SW 1271 (cell line): ENCODE measurements at places on chromosomes 1 and 21.

- DNase-seq, result no peak
These were observed 6.5 kb downstream of the MEX3A start for GRCh38 chr1:156075775-156076204.

DNA sequence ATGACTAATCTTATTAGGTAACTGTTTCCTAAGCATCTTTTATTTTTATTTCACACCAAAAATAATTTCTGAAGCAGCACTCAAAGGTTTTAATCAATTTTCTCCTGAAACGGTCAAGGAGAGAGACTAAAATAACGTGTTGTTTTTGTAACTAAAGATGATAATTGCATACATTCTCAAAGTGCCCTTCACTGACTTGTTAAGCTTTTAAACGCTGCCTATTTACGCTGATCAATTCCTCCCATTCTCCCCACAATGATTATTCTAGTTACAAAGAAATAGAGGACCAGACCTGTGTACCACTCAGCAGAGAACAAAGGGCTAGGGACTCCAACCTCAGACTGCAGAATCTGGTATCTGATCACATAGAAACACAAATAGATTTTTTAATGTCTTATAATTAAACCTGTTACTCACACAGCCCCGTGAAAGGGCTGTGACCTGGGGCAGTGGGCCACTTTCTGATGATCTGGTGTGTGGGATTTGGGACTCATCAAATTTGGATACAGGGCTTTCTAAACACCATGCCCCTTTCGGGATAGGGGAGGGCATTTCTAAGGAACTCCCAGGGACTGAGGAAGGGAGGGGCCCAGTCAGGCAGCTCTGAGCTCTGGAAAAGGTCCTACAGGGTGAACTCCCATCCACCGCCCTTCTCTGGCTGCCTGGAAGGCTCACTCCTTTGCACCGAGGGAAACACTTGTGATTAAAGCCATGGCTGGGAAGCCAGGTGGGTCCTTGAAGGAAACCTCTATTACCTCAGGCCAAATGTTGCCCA is 65.2 kb downstream of the BCAR3 start:
- peak; percentile 25 for DNase-seq

- no peak for DNase-seq
These were observed 62.3 kb downstream of the OPTC start for GRCh38 chr1:203556047-203556851.

DNA sequence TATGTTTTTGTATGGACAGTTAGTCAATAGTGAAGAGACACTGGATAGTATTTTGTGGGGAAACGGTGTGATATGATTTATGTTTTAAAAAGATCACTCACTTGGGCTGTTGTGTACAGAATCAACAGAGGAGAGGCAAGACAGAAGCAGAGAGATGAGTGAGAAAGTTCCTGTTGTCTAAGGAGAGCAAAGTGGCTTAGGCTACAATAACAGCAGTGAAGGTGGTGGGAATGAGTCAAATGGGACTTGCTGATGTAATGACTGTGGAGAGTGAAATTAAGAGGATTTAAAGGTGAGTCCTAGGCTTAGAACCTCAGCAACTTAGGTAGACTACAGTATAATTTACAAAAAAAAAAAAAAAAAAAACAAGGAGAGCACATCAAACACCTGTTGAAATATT is 169.2 kb upstream of the HP1BP3 start:
- DNase-seq, result no peak

- peak; percentile 75 for DNase-seq
These were observed 17.2 kb downstream of the CTNNBIP1 start for GRCh38 chr1:9892563-9893528.

GRCh38 chr1:41515131-41515678 is 30.7 kb upstream of the EDN2 start:
- DNase-seq, result no peak
